ENCODE measurements at places on chromosomes 7 and 10.

DNA sequence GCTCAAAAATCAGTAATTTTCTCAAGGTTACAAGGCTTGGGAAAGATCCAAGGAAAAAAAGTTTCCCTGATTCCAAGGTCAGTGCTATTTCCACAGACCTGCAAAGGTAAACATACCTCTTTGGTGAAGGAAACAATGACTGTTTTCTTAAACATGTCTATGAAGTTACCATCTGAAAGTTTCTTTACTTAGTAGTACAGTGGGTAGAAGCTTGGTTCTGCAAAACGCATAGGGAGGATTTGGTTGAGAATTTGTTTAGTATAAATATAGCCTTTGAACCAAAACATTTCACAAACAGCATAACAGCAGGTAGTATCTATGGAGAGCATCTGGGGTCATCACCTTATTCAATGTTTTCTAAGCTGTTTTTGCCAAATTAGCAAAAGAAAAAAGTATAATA is 169.6 kb downstream of the CCSER2 start:
- DNase-seq: no peak

DNA sequence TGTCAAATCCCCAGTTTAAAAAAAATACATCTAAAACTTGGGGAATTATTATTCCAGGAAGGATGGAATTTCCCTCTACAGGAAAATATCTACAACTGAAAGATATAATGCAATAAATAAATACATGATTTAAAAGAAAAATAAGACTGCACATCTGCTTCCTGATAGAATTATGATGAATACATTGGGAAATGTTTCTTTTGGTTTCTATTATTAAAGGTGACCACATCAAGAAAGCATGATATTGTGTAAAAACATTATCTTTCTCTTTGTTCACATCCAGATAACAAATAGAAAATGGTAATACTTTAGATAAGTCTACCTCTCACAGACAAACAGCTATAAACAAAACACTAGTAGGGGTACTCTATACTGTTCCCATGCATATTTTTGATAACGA is 19.2 kb downstream of the SEMA3D start:
- no peak for DNase-seq

DNA sequence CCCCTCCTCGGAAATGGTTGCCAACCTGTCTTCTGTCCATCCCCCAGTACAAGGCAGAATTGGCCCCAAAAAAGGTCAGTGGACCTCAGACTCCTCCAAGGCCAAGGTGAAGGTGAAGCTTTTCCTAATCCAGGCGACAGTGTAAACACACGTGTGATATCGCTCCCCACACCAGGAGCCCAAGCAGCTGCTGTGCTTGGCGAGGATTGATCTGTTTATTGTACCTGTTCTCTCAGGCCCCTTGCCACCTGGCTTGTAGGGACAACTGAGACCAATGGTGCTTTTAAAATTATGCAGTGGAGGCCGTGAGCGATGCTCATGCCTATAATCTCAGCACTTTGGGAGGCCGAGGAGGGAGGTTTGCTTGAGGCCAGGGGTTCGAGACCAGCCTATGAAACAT is 66.1 kb upstream of the GTF2IRD1 start:
- DNase-seq: no peak

GRCh38 chr10:13862546-13863233 is 275.9 kb downstream of the PRPF18 start:
- DNase-seq: no peak

DNA sequence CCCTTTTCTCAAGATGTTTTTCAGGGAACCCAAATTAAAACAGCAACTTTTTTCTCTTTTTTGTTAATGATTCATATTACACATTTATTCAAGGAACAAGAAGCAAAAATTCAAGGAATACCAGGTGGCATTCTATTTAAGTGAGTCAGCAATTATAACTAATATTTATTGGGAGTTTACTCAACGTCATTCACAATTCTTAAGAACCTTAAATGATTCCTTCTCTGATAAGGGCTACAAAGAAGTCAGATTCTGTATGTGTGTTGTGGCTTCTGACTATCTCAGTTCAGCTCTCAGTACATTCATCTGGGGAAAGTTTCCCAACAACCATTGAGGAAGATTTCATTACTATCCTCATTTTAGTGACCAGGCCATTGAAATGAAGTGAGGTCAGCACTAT is 470.7 kb upstream of the AKR1E2 start:
- DNase-seq: no peak

DNA sequence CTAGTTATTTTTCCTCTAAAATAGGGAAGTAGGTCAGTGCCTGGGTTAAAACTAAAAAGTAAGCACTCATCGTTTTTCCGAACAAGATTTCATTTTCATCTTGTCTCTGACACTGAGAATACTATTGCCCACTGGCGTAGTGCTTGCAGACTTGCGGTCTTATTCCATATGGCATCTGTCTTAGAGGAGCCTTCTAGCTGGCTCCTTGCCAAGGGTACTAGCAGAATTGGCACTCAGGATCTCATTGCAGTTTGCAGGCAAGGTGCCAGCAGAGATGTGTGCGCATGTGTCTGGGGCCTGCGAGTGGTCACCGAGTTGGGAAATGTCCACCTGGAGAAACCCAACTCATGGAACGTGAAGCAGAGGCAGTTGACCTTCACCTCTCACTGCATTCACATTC is 143.4 kb downstream of the CELF2 start:
- DNase-seq: no peak

DNA sequence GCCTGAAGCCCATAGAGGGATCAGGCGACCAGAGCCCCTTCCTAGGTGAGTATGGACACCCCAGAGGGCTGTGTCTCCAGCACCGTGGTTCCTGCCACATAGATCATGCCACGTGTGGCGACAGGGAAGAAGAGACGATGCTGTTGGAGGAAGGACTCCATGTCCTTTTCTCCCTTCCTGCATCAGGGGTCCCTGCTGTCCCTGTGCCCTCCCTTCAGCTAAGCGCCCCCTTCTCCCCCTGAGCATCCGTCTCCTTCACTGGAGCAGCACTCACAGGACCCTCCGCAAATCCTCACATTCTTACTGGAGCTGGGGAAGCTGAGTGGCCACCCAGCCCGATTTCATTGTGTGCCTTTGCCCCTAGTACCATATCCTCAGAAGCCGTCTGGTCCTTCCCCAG is 85.6 kb upstream of the NPS start:
- DNase-seq: no peak

DNA sequence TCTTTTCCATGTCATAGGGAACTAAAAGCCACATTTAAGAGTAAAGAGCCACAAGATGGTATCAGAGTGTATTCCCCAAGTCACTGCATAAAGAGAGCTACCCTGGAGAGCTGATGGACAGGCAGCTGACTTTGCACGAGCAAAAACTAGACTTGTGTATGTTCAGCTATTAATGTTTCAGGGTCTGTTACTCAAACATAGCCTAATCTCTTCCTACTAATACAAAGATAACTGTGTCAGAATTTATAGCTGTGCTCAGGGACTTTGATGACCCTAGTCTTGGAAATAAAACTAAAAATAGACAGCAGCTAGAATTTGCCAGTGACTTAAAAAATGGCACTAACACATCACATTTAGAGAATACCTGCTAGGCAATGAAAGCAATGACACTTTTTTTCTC is 45.5 kb upstream of the LRRTM3 start:
- no peak for DNase-seq

DNA sequence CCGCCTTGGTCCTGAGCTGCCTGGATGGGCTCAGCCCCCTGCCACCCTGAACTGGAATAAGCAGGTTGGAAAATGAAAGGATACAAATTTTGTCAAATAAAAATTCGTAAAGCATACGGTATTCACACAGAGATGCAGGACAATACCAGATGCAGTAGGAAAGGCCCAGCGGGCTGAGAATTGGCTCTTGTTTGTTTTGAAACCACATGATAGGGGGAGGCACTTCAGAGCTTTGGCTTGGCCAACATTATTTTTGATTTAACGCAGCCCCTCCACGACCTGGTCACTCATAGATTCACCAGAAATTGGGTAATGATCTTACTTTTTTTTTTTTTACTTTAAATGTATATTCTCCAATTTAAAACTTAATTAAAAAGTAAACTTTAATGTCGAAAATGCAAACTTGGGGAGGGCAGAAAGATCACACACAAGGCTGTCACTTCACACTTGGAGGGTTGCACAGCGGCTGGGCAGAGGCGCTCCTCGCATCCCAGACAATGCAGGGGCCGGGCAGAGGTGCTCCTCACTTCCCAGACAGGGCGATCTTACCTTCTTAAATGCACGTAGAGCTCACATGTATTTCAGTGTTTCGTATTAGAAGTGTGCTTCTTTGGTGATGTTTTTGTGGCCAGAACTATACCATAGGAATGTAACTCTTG is 17.8 kb upstream of the INSIG1 start:
- DNase-seq: no peak

DNA sequence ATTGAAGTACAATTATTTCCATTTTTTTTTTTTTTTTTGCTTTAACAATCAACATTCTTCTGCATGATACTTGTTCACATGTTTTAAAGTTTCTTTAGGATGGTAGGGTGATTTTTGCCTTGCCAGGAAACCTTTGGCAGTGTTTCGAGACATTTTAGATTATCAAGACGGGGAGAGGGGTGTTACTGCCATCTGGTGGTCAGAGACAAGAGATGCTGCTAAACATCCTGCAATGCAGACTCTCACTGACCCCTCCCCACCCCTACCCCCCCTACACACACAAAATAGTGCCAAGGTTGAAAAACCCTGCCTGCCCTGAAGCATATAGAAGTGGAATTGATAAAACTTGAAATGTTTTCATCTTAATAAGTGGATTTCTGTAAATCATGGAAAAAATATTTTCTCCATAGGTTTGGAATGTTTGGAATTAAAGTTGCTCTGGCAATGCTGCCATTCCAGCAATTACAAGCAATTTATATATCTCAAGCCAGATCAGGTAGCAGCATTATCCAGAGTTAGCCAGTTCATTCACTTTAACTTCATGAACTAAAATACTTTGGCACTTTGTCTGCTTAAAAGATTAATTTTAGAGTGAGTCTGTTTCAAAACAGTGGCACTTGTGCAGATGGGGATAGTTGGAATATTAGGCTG is 62.1 kb downstream of the SDHAF3 start:
- DNase-seq: no peak

DNA sequence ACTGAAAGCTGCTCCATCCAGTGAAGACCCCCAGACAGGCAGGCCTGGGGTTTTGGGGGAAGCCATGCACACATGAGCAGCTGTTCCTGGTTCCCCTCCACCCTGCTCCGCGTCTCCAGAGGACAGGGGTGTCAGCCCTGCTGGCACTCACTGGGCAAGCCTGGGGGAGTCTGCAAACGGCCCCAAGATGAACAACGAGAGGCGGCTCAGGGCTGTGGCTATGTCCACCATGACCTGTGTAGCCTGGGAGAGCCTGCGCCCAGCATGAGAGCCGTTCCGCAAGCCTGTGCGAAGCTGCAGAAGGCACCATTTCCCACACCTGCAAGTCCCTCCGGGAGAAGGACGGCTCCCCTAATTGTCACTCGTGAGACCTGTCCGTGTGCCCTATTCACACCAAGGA is 59.5 kb downstream of the DPYSL4 start:
- no peak for DNase-seq

- no peak for DNase-seq
Measured at GRCh38 chr7:6725003-6725402, 18.3 kb upstream of the ZNF12 start.

Measured in activated T-helper 1 cell treated with anti-CD3 and anti-CD28 coated beads, Interleukin-2, amount 50 U/mL, for 16 hours (primary cell).